ENCODE measurements at places on chromosomes 7 and 10.
A peak's percentile ranks its signal among the peaks of the same experiment; 100 is the strongest.

DNA sequence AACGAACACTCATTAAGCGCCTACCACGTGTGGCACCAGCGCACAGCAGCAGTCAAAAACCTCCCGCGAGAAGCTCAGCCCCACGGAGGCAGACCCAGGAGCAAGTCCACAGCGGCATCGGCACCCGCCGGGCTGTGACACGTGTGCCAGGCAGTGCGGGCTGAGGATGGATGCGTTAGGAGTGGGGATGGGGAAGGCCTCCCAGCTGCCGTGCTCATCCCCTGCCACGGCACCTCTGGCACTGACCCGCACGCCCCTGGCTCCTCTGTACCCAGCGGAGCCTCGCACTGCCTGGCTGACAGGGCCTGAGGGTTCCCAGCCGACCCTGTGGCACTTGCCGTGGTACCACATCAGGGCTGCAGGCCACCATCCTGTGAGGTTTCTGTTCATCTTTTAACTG, 16.8 kb downstream of the CFAP46 start:
- no peak for DNase-seq

DNA sequence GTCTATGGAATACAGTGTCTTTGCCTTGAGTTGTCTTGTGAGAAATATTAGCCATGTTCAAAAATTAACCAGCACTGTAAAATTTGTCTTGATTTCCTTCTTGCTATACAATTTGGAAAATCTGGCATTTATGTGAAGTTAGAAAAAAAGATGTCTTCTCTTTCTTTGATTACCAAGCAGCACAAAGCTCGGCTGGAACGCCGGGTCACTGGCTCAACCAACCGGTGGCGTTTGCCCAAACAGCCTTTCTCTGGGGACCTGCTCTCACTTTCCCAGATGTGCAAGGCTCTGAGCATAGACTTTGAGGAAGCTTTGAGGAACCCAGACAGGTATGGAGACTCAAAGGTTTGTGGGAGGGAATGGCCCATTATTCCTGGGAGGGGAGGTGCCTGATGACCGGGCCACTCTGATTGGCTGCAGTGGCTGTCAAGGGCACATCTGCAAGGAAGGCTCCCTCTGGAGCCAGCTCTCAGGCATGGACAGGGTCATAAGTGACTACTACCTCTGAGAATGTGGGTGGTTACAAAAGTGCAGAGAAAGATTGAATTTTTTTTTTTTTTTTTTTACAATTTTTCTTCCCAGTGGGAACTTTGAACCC, 5.6 kb downstream of the BTBD16 start:
- no peak for DNase-seq

DNA sequence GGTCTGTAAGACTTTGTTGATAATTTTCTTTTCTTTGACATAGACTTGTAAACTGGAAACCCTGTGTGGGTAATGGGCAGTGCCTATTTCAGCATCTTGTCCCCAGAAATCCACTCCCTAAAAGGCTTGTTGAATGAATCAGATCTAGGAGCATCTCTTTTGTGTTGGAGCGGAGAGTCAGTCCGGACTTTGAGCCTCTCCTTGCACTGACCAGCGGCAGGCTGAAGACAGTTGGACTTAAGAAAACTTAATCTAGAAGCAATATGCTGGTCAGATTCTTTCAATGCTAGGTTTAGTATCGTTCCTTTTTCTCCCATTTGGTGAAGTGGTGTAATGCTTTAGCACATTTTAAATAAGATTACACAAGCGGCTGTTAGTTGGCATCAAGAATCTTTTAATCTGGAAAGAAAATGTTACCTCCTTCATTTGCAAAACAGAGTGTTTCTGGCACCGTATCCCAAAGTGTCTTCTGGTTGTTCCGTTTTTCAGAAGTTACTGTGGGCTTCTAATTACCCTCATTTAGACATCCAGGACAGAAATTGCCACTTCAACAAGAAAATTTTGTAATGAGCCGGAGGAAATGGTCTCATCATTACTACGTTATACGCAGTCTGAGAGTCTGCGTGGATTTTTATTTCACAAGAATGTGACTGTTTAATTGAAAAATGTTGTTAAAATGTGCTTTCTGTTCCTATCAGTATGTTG, 74.7 kb downstream of the CUX1 start:
- DNase-seq: no peak

DNA sequence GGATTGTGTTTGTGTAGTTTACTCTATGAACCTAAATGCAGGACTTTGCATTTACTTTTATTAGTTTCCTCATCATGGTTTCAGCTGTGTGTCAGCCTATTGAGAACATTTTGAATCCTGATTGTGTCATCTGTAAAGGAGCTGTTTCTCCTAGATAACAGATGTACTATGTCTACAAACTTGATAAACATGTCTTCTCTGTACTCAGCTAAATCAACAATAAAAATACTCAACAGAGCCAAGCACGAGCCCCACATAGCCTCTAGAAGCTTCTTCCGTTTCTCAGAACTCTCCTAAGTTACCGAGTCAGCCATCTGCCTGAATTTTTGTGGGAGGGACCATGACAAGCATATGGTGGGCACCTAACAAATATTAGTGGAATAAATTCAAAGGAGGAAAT, 234.7 kb downstream of the SKAP2 start:
- DNase-seq: no peak

DNA sequence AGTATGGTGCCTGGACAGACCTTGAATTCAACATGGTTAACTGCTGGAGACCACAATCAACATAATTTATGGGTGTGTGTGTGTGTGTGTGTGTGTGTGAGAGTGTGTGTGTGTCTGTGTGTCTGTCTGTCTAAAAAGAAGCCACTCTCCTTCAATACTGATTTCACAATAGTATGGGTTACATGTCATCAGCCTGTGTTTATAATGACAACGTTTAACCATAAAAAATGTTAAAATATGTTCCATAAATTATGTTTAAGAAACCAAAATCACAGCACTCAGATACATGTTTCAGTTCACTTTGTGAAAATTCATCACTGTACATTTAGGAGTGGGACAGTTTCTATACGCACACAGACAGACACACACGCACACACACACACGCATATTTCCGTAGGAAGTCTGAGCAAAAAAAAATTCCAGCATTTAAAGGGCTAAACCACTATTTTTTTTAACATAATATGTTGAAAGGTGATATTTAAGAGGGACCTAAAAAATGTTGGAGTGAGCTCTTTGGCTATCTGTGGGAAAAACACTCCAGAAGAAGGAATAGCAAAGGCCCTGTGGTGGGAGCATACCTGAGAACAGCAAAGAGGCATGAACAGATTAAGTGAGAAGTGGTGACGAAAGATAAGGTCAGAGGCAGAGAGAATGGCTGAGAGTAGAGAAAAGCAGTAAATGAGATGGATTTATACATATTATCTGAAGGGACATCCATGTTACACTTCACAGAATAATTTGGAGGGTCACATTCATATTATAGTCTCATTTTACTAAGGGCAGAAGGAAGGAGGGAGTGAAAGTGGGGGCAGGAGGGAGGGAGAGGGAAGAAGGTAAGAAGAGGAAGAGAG, 10.9 kb downstream of the PDZD8 start:
- DNase-seq: no peak

DNA sequence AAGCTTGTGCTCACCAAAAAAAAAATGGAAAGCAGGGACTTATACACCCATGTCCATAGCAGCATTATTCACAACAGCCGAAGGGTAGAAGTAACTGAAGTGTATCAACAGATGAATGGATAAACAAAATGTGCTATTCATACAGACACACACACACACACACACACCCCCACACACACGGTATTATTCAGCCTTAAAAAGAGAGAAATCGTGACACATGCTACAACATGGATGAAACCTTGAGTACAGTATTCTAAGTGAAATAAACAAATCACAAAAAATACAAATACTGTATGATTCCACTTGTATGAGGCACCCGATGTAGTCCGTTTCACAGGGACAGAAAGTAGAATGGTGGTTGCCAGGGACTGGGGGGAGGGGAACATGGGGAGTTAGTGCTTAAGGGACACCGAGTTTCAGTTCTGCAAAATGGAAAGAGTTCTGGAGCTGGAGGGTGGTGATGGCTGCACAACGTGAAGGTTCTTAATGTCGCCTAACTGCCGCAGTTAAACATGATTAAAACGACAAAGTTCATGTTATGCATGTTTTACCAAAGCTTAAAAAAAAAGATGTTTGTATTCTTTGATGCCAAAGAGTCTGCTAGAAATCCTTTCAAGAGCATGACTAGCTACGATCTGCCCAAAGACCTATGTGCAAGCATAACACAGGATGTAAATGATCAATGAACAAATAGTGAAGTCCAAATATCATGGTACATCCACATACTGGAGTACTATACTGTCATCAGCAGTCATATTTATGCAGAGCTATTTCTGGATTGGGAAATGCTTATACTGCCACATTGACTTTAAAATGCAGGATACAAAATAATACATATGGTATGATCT, 7.2 kb downstream of the TNS3 start:
- DNase-seq: no peak

GRCh38 chr10:56135828-56136227, 225.2 kb downstream of the ZWINT start:
- no peak for DNase-seq

DNA sequence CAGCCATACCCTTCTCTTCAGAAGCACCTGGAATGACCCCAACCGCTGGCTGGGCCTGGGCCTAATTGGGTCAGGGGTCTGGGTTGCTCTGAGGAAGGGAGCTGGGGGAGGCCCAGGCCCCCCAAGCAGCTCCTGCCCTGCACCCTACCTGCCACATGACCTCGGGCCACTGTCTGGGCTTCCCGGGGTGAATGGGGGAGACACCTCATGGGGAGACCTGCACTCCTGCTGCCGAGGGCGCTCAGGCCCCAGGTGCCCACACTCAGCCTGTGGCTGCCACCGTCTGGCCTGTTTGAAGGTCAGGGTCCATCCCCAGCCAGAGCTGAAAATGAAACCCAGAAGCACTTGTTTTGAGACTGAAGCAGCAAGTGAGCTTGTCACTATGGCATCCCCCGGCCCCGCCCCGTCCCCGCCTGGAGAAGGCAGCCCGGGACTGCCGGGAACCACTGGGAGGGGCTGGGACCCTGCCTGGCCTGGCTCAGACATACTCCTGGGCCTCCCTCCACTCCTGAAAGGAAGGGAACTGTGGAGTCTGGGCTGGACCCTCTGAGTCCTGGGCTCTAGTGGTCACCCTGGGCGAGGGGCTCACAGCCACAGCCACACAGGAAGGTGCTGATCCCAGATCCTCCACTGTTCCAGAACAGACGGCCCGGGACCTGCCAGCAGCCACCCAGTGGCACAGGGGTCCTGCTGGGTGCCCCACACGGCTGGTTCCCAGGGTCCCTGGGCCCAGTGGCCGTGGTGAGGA, 7.4 kb upstream of the MICALL2 start:
- DNase-seq: no peak

DNA sequence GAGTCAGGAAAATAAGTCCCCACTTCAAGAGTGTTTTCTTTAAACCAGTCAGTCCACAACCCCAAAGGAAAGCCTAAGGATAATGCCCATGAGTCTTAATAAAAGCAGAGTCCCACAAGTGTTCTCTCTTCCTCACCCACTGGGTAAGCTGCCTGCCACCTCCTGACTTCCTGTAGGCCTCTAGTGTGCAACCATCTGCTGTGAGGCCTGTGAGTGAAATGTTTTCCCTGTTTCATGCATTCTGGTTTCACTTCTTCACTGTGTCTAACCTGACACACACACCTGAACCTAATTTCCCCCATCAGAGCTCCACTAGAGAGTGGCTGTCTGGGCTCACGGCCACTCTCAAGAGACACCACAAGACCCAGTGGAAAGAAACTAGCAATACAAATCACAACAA, 38.9 kb upstream of the GDF10 start:
- DNase-seq: no peak

DNA sequence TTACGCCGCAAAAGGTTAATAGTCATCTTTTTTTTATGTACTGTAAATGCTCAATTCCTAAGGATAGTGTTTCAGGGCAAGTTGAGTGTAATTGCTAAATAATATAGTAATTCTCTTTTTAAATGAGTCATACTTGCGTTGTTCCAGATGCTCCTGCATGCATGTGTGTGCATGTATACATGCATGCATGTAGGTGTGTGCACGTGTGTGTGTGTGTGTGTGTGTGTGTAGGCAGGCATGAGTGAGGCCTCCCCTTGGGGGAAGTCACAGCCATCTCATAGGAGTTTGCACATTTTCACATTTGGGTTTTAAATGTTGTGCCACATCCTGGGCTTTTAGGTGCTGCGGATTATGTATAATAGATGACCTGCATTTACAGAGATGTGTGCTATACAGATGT, 1095.8 kb downstream of the KCNMA1 start:
- DNase-seq: no peak

GRCh38 chr10:101666083-101666482, 28.9 kb downstream of the FBXW4 start:
- no peak for DNase-seq

- no peak for DNase-seq
Measured at GRCh38 chr7:100568176-100568895, 5.4 kb downstream of the SAP25 start.

DNA sequence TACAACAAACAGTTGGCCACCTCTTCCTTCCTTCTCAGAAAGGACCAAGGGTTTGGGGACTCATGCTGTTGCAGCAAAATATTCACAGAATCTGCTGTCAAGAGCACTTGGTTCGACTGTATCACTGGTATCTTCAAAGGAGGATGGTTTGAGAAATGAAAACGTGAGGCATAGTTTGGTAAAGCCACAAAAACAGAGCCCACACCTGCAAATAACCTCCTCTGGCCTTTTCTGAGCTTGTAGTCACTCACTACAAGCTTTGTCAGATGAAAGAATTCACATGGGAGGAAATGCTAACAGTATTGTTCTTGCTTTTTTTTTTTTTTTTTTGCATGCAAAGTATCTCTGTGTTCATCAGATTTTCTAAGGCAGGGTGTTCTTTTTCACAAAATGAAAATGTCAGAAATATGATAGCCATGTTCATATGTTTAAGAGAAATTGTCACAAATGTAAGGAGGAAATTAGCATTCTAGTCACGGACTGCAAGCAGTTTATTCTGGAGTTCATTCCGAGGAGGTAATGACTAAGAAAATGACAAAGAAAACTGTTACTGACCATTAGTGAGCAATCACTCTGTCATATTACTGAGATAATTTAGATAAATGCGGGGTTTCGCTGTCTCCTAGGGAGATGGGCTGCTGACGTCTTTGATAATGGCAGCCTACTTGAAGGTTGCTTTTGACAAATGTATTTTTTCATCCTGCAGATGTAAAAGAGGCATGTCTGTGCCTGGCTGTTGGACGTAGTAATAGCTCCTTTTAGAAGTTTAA, 117.8 kb upstream of the MYO3A start:
- DNase-seq: no peak

- no peak for DNase-seq
Measured at GRCh38 chr7:31747553-31747952, 60.5 kb downstream of the PPP1R17 start.

DNA sequence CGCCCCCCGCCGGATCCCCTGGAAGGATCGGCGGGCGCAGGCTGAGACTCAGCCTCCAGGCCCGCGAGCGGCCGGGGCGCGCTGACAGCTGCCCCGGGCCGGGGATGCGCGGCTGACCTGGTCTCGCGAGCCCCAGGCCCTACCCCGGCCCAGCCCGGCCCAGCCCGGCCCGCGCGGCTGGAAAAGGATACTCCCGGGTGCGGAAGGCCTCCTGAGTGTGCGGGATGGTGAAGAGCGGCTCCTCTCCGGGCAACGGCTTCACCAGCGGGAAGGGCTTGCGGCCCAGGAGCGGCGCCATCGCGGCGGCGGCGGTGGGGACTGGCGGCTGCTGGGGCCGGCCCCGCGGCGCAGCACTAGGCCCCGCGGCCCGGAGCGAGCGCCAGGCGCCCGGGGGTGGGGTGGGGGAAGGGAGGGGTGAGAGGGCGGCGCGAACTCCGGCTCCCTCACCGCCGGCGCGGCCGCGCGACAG, 423 bp downstream of the BAZ1B start:
- DNase-seq: peak; percentile 62

GRCh38 chr10:4306871-4307270, 519.1 kb upstream of the AKR1E2 start:
- no peak for DNase-seq

- no peak for DNase-seq
Measured at GRCh38 chr7:140526787-140527664, 47.7 kb upstream of the MKRN1 start.
